Mucosa of gallbladder (tissue), 1 donor: ENCODE measurements at places on chromosomes 5 and 9.

DNA sequence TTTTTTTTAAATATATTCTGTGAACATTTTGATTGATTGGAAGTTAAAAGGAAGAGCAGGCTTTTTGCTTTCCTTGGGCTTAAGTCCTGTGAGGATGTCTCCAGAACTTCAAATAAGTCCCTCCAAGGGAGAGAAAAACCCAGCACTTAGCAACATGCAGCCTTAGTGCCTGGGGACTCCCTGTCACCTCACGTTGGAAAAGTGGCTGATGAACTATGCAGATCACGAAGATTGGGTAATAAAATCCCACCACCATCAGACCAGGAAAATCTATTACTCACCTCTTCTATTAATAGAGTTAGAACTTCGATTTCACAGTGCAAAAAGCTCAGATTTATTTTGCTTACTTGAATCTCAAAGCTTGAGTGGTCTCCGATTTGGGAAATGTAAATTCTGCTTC lies 507.0 kb downstream of the MAT2B start:
- no peak for DNase-seq

GRCh38 chr9:127519301-127520166 lies 68.2 kb downstream of the LRSAM1 start:
- peak; percentile 33 for DNase-seq

- no peak for DNase-seq
Measured at GRCh38 chr5:107966201-107966600, 295.5 kb upstream of the EFNA5 start.

DNA sequence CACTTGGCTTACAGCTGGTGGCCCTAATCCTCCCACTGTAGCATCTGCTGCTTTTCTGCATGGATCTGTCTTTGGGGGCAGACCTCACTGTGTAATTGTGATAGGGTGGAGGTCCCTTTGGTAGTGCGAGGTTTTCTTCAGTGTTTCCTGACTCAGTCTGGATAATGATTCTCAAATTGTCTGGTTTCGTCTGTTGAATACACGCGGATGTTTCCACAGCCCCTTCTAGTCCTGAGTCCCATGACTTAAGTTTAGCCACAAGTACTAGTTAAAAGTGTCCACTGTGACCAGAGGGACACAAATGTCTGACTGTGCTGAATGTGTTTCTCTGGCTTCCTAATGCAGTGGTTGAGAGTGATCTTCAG lies 70.5 kb downstream of the LMNB1 start:
- no peak for DNase-seq

DNA sequence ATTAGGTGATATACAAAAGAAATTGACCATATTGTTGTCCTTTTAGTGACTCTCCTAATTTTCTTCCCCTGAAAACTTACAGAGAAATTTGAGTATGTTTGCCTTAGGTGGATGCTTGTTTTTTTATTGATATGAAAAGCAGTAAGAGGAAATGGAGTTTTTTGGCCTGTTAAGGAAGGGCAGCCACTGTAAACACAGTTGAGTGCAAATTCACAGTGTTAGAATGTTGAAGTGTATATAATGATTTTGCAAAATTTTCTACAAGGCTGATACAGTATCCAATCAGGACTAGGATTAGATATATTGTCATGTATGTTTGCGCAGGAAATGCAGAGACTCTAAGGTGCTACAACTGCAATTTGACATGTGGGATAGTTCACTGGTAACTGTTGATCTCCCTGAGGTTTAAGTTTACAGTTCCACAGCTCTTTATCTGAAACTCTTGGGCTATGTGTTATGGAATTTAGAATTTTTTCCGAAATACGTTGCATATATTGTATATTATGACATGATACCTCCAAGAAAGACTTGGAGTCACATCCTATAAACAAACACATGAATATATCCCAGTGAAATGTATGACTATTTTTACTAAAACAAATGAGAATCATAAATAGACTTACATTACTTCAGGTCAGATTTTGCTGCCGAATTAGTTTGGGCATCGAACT lies 62.5 kb downstream of the FXN start:
- DNase-seq, result no peak

- DNase-seq, result no peak
Measured at GRCh38 chr9:134061688-134062371, 6.0 kb downstream of the BRD3 start.

- peak; percentile 57 for DNase-seq
Measured at GRCh38 chr9:8857926-8858595, 1058.5 kb upstream of the DMAC1 start.

DNA sequence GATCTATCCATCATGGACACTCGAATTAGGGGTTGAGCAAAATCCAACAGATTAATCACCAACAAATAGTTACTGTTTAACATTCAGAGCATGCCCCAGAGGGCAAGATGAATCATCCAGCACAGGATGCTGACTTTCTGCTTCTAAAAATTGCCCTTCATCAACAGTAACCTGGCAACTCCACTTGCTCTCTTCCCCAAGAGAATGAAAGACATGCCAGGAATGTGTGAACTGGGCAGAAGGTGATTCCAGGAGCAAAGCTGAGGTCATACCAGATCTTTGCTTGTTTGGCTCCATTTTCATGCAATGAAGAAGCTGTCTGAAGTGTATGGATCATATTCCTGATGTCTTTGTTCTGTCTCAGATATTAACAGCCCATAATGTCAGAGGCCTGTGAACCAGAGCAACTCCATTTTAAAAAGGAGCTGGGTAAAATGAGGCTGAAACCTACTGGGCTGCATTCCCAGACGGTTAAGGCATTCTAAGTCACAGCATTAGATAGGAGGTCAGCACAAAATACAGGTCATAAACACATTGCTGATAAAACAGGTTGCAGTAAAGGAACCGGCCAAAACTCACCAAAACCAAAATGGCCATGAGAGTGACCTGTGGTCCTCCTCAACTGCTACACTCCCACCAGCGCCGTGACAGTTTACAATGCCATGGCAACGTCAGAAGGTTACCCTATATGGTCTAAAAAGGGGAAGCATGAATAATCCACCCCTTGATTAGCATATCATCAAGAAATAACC lies 2.5 kb upstream of the ZNF367 start:
- DNase-seq, result peak; percentile 79
